ENCODE measurements at places on chromosomes 1 and 21.

- no peak for DNase-seq
These were observed 74.9 kb downstream of the ADCY10 start for GRCh38 chr1:167839009-167839408.

- no peak for DNase-seq
These were observed 1.7 kb downstream of the GPR137B start for GRCh38 chr1:236144033-236144432.

DNA sequence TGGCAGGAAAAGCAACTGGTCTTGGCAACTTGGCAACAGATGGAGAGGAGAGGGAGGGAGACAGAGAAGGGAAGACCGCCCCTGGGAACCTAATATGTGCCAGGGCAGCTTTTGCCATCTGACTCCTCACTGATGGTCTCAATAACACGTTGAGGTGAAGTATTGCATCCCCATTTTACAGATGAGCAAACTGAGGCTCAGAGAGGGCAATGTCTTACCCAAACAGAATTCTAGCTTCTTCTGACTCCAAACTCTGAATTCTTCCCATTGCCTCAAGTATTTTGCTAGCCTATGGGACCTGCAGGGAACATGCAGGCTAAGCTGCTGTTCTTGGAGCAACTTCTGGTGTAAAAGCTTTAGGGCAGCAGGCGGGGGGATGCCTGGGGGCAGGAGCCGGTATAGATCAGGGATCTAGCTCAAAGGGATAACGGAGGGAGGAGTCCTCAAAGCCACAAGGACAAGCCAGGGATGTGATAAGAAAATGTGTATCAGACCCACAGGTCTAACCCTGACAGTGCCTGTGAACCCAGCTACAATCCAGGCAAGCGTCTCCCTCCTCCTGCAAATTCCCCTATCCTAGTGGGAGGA is 7.2 kb upstream of the GUCA2A start:
- DNase-seq = no peak

DNA sequence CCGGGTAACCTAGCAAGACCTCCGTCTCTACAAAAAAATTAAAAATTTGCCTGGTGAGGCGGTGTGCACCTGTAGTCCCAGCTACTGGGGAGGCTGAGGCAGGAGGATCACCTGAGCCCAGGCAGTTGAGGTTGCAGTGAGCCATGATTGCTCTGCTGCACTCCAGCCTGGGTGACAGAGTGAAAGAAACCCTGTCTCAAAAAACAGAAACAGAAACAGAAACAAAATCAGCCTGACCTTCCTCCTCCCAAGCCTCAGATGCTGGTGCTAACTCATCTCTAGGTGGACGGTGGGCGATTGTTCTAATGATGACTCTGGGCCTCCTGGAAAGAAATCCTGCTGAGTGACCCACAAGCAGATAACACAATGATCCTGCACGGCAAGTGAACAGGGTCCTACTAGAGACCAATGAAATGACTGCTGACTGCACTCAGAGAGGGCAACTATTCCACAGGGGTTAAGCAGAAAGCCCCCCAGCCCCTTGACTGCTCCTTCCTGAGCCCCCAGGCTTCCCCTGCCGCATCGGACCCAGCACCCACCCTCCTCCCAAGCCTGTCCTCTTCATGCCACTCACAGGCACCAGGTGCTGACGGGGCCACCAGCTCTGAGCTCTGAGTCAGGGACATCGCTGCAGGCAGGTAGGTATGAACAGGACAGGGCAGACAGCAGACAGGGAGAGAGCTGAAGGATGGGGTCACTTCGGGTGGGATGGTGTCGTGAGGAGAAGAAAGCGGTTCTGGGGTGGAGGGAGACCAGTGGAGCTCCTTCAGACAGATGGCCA is 27.8 kb upstream of the LRRC38 start:
- DNase-seq = no peak

- DNase-seq = no peak
These were observed 90.0 kb upstream of the LYPLAL1 start for GRCh38 chr1:219083631-219084030.

- no peak for DNase-seq
These were observed 48.1 kb upstream of the ANGPTL1 start for GRCh38 chr1:178918955-178919354.

GRCh38 chr1:230900984-230901383 is 32.7 kb upstream of the C1orf198 start:
- no peak for DNase-seq

DNA sequence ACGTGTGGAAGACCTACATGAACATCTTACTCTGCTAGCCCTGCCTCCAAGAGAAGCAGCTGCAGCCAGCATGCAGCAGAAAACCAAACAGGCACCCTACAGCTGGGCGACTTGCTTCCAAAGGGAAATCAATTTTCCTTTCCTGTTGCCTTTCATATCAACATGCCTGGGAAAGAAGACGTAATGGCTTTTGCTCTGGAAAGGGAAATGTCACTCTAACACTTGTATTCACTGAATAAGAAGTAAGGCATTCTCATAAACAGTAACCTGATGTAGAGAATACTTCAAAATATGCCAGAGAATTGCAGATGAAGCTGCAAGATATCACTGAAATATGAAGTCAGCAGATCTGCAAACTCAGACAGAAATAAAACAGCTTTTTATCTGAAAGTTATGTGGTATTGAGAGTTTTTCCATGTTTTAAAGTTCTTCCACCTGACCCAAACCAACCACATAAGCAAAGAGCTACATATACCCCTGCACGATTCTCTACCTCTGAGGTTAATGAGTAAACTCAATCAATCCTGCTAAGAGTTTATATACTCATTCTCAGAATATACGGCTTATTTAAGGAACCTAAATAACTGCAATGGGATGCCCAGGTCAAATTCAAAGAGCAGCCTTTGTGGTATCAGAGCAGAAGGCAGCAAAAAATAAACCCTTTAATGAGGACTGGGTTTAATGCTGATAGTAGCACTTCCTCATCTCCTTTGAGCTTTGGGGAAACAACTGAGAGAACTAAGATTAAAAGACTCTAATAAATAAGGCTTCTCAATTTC is 150.9 kb downstream of the RERE start:
- DNase-seq = no peak
